Activated T-cell treated with anti-CD3 and anti-CD28 coated beads, Interleukin-2, amount 50 U/mL, for 1 hour (primary cell): ENCODE measurements at places on chromosomes 11 and 22.
A peak's percentile ranks its signal among the peaks of the same experiment; 100 is the strongest.

GRCh38 chr11:34637303-34637702, 16.4 kb downstream of the EHF start:
- no peak for DNase-seq

- DNase-seq: no peak
Observed at GRCh38 chr22:45197606-45198462, 34.1 kb downstream of the NUP50 start.

GRCh38 chr11:132908414-132908810, 623.9 kb downstream of the OPCML start:
- DNase-seq: no peak

DNA sequence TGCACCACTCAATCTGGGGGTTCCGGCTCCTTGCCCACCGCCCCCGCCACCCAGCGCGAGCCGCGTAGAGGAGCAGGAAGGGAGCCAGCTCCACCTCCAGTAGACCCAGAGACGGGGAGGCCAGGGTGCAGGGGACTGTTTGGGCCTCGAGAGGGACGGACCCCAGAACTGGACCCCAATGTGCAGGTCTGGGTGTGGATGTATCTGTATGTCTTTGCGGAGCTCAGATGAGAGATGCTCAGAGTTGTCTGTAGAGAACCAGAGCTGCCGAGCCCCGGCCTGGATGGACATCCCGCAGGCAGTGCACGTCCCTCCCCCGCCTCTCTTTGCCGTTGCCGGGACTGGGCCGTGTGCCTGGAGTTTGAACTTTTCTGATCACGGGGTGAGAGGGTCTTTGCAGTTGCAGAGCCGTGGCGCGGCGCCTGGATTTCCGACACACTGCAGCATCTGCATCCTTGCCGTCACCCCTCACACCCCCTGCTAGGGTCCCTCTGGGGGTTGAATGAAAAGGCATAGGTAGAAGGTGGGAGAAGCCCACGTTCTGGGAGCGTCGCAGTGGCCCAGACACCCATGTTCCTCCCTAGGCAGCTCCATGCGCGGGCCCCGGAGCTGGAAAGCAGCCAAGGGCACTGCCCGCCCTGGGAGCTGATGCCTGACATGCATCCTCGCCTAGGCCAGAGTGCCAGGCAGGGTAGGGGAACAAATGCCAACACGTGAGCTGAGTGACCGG, 105.2 kb downstream of the KCNQ1 start:
- DNase-seq: peak; percentile 7

- no peak for DNase-seq
Observed at GRCh38 chr11:6129011-6129410, 21.5 kb downstream of the OR56B4 start.

GRCh38 chr22:41899992-41900651, 14.8 kb downstream of the SHISA8 start:
- DNase-seq: no peak

- DNase-seq: no peak
Observed at GRCh38 chr11:117905524-117905923, 23.7 kb downstream of the TMPRSS13 start.

- DNase-seq: no peak
Observed at GRCh38 chr11:129223260-129223659, 31.1 kb upstream of the ARHGAP32 start.

GRCh38 chr22:46000081-46001027, 23.4 kb upstream of the WNT7B start:
- DNase-seq: no peak

DNA sequence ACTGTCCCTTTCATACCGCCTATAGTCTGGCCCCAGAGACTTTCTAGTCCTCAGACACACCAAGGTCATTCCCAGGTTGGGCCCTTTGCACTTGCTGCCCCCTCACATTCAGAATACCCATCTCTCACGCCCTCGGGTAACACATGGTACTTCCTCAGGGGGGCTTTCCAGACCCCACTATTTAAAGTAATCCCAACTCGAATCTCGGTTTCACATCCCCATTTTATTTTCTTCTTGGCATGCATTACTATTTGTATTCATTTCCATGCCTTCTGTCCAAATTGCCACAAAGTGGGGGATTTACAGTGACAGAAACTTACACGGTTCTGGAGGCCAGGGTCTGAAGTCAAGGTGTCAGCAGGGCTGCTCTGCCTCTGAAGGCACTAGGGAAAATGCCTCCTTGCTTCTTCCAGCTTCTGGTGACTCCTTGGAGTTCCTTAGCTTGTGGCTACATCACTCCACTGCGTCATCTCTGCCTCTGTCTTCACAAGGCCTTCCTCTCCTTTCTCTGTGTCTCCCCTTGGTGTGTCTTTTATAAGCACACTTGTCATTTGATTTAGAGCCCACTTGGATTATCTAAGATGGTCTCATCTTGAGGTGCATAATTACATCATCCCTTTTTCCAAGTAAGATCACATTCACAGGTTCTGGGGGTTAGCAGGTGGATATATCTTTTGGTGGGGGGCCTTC, 15.1 kb downstream of the RCN1 start:
- no peak for DNase-seq

- no peak for DNase-seq
Observed at GRCh38 chr11:34643846-34644245, 23.0 kb downstream of the EHF start.

DNA sequence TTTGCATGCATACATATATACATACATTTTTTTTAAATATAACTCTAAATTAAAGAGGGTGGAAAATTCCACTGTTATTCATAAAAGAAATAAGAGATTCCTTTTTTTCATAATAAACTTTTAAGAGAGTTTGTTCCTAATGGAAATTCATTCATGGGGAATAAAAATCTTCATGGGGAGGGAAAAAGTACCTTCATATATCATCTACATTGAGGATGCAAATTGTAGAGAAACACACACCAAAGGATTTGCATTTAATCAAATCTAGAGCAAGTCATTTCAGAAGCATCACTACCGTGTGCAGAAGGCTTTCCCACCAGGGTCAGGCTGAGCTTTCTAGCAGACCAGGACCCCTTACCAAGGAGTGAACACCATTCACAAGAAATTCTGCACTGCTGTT, at the start of gene POU2AF2:
Gene POU2AF2, plus strand, starts transcription at position 301 of the 400 bp plus-strand sequence. CDS start 129 bp downstream, outside the sequence.
- no peak for DNase-seq

DNA sequence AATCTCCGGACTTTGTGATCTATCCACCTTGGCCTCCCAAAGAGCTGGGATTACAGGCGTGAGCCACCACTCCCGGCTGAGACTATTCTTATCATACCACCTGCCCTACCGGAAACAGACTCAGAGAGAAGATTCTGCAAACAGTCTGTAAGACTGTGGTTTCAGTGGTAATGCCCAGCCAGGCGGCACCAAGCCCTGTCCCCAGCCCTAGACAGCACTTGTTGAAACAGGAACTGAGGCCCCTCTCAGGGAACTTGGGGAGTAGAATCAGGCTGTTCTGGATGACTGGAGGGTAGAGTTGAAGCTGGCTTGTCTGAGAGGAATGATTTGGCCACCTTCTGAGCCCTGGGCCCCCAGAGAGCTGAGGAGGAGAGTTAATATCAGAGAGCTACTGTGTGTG, 1.3 kb upstream of the INSC start:
- no peak for DNase-seq

DNA sequence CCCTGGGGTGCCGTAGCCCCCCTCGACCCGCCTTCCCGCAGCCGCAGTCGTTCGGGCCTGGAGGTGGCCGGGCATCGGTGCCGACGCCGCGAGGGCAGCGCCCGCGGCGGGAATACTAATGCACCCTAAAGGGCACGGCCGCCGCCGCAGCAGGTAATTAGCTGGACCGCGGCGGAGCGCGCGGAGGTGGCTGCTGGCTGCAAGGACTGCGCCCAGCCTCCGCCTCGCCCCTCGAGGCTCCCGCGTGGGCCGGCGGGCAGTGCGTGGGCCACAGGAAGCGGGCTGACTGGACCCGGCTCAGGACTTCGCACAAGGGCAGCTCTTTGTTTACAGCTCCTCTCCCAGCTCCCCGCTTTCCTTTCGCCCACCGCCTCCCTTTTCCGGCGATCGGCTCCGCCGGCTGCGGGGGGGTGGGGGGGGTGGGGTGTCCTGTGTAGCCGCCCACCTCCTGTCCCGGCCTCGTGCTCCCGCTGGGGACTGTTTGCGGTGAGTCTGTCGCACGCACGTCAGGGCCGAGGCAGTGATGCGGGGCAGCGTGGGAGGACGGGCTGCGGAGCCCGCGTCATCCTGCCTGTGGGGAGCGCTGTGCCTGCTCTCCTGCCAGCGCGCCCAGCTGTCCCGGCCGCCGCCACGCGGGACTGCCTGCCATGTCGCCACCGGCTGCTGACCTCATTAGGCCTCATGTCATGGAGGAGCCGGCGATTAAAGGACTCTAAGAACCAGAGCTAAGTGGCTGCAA, 53.2 kb downstream of the GRIK4 start:
- DNase-seq: no peak

DNA sequence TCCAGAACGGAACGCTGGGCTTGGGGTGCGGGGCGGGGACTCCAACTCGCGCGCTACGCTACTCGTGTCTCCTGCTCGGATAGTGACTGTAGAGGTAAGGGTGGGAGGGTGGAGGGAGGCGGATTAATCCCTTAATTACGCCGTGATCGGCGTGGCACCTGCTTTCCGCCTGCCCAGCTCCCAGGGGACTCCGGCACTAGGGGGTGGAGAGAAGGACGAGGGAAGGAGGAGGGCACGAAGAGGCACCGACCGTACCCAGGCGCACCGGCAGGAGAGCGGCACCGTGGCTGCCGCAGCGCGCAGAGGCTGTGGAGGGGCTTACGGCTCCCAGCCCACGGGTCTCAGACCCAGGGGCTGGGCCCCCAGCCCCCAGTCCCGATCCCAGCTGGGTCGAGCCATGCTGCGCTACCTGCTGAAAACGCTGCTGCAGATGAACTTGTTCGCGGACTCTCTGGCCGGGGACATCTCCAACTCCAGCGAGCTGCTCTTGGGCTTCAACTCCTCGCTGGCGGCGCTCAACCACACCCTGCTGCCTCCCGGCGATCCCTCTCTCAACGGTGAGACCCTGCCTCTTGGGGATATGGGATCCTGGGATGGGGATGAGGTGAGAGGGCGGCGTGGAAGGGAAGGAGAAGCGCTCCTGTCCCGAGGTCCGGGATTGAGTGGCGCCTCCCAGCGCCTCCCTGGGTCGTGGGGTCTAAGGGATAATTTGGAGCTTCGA, at the start of gene ROBO3:
Gene ROBO3, plus strand, starts transcription at position 252 of the 721 bp plus-strand sequence. Its CDS starts 146 bp downstream, at position 398.
- DNase-seq: no peak

- no peak for DNase-seq
Observed at GRCh38 chr11:57318178-57318577, 6.6 kb downstream of the TNKS1BP1 start.

DNA sequence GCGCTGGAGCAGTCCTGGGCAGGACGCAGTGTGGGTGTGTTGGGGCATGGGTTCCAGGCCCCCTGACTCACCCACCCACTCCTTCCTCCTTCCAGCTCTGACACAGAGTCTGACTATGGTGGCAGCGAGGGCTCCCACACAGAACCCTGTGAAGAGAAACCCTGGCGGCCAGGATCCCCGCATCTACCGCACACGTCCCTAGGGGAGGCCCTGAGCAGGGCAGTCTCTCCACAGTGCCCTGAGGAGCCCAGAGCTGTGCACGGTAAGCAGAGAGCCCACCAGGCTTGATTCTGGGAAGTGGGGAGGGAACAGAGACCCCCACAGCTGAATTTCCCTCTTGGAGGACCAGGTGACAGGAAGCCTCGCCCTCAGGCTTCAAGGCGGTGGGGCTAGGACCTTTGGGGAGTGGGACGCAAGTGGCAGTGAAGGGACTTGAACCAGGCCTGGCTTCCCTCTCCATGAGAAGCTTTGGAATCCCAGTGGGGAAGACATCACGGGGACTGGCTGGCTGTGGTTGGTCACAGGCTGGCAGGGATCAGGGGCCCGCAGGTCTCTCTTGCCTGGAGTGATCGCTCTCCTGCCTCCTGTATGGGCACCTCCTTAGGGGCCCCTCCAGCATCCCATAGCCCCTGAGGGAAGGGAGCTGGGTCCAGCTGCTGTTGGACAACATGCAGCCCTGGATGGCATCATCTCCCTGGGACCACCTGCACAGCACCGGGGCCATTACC, 96.4 kb upstream of the PARVA start:
- no peak for DNase-seq

DNA sequence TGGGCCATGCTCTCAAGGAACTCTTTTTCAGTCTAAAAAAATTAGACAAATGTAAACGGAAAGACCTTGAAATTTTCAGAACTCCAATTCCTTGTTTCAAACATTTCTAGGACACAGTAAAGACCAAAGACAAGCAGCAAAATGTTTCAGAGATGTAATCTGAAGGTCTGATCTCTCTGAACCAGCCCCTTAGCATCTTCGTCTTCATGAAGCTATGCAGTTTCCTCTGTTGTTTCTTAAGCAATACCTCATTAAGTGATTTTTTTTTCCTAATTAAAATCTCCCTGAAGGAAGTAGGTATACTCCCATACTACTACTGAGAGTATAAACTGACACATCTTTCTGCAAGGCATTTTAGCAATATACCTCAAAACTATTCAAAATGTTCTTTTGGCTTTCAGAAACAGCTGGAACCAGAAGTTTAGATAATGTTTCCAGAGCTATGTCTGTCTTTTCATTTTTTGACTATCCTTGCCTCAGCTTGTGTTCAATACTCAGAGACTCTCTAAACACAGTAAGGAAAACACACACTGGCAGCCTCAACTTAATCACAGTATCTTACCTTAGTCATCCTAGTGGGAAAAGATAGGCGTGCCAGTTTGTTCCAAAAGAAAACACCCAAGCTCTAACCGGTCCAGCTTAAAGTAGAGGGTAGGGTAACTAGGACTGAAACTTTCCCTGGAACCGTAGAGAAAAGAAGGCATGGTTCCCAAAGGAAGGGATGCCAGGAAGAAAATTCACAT, 25.1 kb downstream of the SBF2 start:
- DNase-seq: no peak

- DNase-seq: no peak
Observed at GRCh38 chr11:35629914-35630313, 11.7 kb downstream of the FJX1 start.

GRCh38 chr11:74519710-74520109, 26.2 kb upstream of the LIPT2 start:
- no peak for DNase-seq

DNA sequence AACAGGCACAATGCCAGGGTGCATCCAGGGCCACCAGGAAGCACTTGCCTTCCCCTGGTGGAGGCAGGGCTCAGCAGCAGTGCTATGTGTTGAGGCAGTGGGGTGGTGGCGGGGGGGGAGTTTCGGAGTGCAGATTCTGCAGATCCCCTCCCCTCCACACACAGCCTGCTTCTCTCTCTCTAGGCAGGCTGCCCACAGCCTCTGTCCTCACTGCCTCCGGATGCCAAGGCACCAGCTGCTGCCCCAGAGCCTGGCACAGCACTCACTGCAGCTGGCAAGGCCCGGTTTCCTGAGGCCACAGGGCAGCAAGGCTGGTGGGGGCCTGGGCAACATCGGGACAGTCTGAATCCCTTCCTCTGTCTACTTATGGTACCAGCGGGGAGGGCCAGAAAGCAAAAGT, 35.8 kb downstream of the NRXN2 start:
- DNase-seq: no peak
